ENCODE measurements at places on chromosomes 7 and 10.

GRCh38 chr10:98619446-98619845 is 172.7 kb upstream of the HPS1 start:
- DNase-seq: no peak

DNA sequence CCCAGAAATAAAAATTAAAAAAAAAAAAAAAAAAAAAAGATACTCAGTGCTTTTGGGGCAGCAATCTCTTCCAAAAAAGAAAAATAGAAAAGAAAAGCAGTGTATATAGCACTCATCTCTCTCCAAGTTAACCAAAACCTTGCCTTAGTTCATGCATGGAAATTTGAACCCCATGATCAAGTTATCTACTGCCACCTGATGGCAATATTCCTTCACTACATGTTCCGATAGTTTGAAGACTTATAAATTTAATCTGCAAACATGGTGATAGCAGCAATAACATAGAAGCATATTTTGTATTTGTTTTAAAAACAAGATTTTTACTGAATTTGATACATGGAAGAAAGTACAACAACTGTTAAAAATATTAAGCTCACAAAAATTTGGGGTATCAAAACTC is 48.6 kb upstream of the SLIT1 start:
- no peak for DNase-seq

DNA sequence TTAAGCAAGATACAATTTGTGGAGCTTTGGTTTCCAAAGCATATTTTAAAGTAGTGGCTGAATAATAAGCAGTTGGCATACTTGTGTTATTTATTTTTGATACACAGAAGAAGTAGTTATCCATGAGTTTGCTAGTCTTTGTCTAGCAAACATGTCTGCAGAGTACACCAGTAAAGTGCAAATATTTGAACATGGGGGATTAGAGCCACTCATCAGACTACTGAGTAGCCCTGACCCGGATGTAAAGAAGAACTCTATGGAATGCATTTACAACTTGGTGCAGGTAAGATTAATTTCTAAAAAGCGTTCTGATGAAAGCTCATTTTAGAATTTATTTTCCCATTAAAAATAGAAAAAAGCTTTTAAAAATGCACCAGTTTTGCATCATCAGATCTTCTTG is 31.4 kb downstream of the ARMC3 start:
- DNase-seq: no peak

GRCh38 chr10:52701647-52702046 is 70.9 kb downstream of the MBL2 start:
- no peak for DNase-seq

DNA sequence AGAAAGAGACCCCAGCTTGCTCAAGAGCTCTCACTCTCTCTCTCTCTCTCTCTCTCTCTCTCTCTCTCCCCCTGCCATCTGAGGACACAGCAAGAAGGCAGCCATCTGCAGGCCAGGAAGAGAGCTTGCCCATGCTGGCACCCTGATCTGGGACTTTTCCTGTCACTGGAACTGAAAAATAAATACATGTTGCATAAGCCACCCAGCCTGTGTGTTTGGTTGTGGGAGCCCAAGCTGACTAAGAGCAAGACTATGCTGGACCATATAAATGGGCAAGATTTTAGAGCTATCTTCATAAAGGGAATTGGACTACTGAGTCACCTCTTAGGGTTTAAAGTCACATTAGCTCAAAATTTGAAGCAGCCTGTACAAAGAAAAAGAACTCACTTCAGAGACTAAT is 98.6 kb downstream of the SLC16A9 start:
- DNase-seq: no peak

DNA sequence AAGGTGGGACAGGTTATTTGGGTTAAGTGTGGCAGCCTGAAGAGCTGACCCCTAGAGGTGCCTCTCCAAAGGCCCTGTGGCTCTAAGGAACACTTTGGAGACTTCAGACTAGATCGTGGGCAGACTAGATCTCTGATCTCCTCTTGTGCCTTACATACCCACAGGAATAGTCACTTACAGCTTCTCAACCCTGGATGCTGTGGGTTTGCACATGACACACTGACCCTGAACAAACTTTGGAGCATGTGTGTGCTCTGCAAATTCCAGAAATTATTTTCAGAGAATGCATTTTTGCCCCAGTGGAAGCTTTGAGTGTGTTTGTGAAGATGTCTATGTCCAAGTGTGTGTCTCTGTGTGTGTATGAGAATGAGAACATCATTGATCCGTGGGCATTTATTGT is 119.6 kb downstream of the EMX2 start:
- DNase-seq: no peak

- DNase-seq: no peak
These were observed 37.1 kb downstream of the PRKCQ start for GRCh38 chr10:6542999-6543430.

DNA sequence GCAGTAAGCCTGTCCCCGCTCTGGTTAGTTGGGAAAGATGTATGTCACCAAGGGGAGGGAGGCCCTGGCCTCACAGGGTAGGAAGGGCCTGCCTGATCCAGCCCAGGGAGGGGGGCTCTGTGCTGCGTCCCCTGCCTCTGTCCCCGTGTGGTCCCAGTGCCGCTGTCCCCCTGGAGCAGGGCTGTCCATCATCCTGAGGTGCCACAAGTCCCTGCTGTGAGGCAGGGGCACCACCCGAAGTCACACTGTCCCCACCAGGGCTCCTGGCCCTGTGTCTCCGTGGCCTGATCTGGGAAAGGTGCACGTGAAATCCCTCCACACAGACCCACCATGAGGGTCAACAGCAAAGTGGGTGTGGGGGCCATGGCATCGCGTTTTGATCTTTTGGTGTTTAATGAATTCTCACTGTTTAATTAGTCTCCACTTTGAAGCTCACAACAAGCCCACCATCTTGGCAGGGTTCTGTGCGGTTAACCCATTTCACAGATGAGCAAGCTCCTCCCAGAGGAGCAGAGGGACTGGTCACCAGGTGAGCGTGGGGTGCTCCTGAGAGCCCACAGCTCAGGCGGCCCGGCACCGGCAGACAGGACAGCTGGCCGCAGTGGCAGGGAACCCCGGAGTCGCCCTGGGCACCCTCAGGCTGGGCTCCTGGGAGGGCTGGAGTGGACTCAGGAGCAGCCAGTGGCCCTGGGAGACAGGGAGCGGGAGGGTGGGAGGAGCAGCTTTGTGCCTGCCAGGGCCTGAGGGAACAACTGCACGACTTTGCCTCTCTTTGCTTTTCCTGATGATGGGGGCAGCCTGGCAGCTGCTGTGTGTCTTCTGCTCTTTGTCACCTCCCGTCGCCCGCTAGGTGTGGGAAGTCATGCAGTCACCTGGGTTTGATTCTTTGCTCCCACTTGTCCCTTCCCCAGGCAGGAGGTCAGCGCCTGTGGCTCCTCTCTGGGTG is 12.0 kb upstream of the CRYGN start:
- DNase-seq: no peak
